ENCODE measurements at places on chromosomes 3 and 15.

GRCh38 chr3:141051443-141052200 is 475 bp downstream of the SPSB4 start:
- no peak for DNase-seq

DNA sequence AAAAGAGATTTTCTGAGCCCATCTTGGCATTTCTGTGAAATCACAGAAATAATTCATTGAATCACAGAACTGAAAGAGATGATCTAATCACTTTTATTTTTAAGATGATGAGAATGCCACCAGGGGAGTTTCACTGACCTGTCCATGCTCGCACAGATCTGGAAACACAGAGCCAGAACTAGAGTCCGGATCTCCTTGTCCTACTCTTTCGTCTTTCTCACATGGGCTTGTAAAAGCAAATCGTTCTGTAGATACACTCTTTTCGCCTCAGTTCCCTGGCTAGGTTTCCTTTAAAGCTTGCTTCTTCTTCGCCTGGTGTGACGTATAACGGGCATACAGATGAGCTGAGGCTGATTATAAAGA is 122.5 kb upstream of the SPRED1 start:
- peak; percentile 11 for DNase-seq

GRCh38 chr15:39230205-39230907 is 350.5 kb upstream of the THBS1 start:
- DNase-seq, result no peak

DNA sequence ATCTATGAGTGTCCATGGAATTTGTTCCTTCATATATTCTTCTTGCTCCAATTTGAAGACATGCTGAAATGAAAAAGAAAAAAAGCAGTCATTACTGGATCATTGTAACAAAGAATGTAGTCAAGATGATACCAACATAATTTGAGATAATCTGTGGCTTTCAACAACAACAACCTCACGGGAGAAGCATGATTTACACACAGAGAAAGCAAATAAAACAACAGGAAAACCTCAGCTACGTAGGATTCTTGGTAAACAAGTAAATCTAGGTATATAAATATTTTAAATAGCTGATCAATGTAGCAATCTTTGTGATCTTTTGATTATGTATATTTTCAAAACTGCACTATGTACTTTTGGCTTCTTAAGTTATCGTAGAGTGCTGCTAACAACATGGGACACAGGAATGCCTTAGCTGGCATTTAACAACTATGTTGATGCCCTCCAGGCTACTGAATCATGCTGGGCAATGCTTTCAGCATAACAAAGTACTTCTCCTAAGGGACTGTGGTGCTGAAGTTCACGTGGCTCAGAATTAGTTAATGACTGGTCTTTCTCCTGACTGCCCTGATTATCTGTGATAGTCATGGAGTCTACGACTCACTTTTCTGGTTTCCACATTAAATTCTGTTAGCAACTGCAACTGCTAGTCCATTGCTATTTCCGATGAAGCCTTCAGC is 96.5 kb upstream of the MYO5C start:
- no peak for DNase-seq

DNA sequence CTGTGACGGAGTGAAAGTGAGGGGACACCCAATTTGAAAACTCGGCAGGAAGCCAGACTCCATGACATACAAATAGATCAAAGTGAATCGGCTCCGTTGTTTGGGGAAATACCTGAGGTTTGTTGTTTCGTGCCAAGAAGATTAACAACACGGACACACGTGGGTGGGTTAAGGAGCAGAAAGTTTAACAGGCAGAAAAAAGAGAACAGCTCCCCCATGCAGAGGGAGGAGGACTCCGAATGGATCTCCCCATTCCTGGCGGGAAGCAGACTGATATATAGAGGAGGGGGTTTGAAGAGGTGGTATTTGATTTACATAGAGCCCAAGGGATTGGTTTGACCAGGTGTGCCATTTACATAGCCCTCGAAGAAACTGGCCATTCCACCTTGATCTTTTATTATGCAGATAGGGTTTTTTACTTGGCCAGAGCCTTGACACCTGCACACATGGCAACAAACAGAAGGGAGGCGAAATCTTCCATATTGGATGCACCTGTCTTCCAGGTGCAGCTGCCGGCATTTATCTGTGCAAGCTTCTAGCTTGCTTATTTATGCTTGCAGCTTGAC is 4.8 kb upstream of the SACM1L start:
- DNase-seq, result no peak

- no peak for DNase-seq
Measured at GRCh38 chr3:59798372-59799086, 748.7 kb upstream of the CFAP20DC start.

- no peak for DNase-seq
Measured at GRCh38 chr15:49225572-49226281, 55.7 kb downstream of the GALK2 start.

GRCh38 chr3:125185805-125186204 is 26.7 kb downstream of the SLC12A8 start:
- no peak for DNase-seq
